Activated CD4-positive, alpha-beta T cell treated with anti-CD3 and anti-CD28 coated beads for 36 hours (primary cell): ENCODE measurements at places on chromosomes 2 and 18. TPM values are rescaled to one million over a fixed set of nuclear protein-coding genes. Genes with fewer than 3 reads are reported as not detected.

ITGB1BP1 gene
- total RNA-seq: 89.7 TPM

NTSR2 gene
- total RNA-seq: not detected

WDSUB1 gene
- 6.0 TPM for total RNA-seq

MFSD2B gene
- total RNA-seq: not detected

EMILIN1 gene
- 0.46 TPM for total RNA-seq

TGIF1 gene
- total RNA-seq: 42.7 TPM

TMEM169 gene
- total RNA-seq: 1.8 TPM

LAMA1 gene
- not detected for total RNA-seq

CDH20 gene
- 0.09 TPM for total RNA-seq

PLCD4 gene
- 0.83 TPM for total RNA-seq
